CD4-positive, alpha-beta memory T cell (primary cell): ENCODE measurements at places on chromosomes 16 and 17. TPM values are rescaled to one million over a fixed set of nuclear protein-coding genes. Genes with fewer than 3 reads are reported as not detected.

The KRT16 gene
- not detected for total RNA-seq

The PIPOX gene
- total RNA-seq: 3.6 TPM

The RRAD gene
- 0.58 TPM for total RNA-seq

The KRTAP2-1 gene
- not detected for total RNA-seq

The NPIPB8 gene
- not detected for total RNA-seq

- no peaks in the 10 kb centered on the region for H3K27me3 ChIP-seq
- no peak for DNase-seq
- no peak overlapping the region for H3K4me3 ChIP-seq
- H3K4me1 ChIP-seq: peaks cover 3% of the 10 kb centered on the region
Observed at GRCh38 chr16:70579648-70580630, 56.3 kb downstream of the SF3B3 start.

GRCh38 chr16:50457423-50457822, 88.6 kb upstream of the BRD7 start:
- H3K27ac ChIP-seq: no peak overlapping the region
- no peaks in the 10 kb centered on the region for H3K36me3 ChIP-seq
- H3K4me3 ChIP-seq: no peak overlapping the region
- H3K27me3 ChIP-seq: no peaks in the 10 kb centered on the region
- DNase-seq: no peak
- H3K4me1 ChIP-seq: peaks cover 3% of the 10 kb centered on the region

GRCh38 chr17:29959658-29960337, 18.4 kb downstream of the EFCAB5 start:
- no peak overlapping the region for H3K27ac ChIP-seq
- DNase-seq: no peak
- H3K4me3 ChIP-seq: no peak overlapping the region
- no peaks in the 10 kb centered on the region for H3K36me3 ChIP-seq
- H3K27me3 ChIP-seq: no peaks in the 10 kb centered on the region
- no peaks in the 10 kb centered on the region for H3K4me1 ChIP-seq

DNA sequence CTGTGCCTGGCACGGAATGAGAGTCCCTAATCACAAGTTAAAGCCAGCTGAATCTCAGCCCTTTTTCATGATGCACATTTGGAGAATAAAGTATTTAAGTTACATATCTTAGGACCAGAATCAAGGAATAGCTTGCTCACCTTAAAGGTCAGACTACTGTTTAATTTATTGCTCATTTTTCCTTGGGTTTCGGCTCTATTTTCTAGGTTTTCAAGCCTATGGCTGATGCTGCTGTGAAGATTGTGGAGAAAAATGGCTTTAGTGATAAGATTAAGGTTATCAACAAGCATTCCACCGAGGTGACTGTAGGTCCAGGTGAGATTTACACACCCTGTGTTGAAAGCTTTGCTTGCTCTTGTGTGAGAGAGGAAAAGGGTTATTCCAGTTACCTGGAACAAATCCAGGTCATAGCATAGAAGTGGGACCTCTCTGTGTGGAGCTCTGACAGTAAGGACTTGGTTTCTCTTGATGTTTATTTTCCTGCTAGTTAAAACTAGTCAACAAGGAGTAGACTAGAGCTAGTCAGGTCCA, 18.1 kb downstream of the PRMT7 start:
- H3K27me3 ChIP-seq: no peaks in the 10 kb centered on the region
- DNase-seq: no peak
- H3K27ac ChIP-seq: no peak overlapping the region
- H3K4me3 ChIP-seq: no peak overlapping the region
- H3K36me3 ChIP-seq: peaks cover 16% of the 10 kb centered on the region
- peaks cover 16% of the 10 kb centered on the region for H3K4me1 ChIP-seq

- no peak overlapping the region for H3K27ac ChIP-seq
- H3K4me1 ChIP-seq: no peaks in the 10 kb centered on the region
- no peak for DNase-seq
- H3K4me3 ChIP-seq: no peak overlapping the region
- no peaks in the 10 kb centered on the region for H3K27me3 ChIP-seq
- H3K36me3 ChIP-seq: no peaks in the 10 kb centered on the region
Observed at GRCh38 chr17:75548813-75549212, 23.3 kb downstream of the LLGL2 start.

- H3K27me3 ChIP-seq: no peaks in the 10 kb centered on the region
- H3K4me1 ChIP-seq: no peaks in the 10 kb centered on the region
- H3K27ac ChIP-seq: no peak overlapping the region
- no peaks in the 10 kb centered on the region for H3K36me3 ChIP-seq
- H3K4me3 ChIP-seq: no peak overlapping the region
Observed at GRCh38 chr17:206941-207560, 25.6 kb upstream of the DOC2B start.
